SK-N-SH (cell line): ENCODE measurements at places on chromosomes 16 and 17.

- no peak for DNase-seq
Observed at GRCh38 chr16:23371368-23371767, 69.3 kb downstream of the SCNN1B start.

- DNase-seq: peak; percentile 53
Observed at GRCh38 chr16:56634715-56635440, 2.4 kb downstream of the MT1M start.

GRCh38 chr16:10114409-10114808 lies 67.8 kb downstream of the GRIN2A start:
- no peak for DNase-seq

- no peak for DNase-seq
Observed at GRCh38 chr17:11832401-11833137, 164.7 kb downstream of the ZNF18 start.

GRCh38 chr17:76357597-76358158 lies 4.0 kb upstream of the PRPSAP1 start:
- no peak for DNase-seq

DNA sequence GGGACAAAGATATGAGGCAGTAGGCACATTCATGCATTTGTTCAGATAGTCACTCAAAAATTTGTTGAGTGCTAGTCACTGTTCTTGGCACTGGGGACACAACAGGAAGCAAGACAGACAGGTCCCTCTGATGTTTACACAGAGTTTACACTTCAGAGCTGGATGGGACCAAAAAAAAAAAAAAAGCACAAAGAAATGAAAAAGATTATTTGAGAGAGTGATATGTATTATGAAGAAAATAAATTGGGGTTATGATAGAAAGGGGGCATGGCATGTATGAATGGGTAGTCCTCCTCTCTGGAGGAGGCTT lies 3.5 kb upstream of the YPEL2 start:
- peak; percentile 4 for DNase-seq
